ENCODE measurements at places on chromosomes 5 and 9.

- no peak for DNase-seq
Measured at GRCh38 chr5:65197531-65198455, 283.9 kb downstream of the ADAMTS6 start.

GRCh38 chr5:102049517-102049916 is 246.6 kb downstream of the SLCO4C1 start:
- DNase-seq = no peak

GRCh38 chr9:110626101-110626829 is 42.3 kb upstream of the MUSK start:
- no peak for DNase-seq

DNA sequence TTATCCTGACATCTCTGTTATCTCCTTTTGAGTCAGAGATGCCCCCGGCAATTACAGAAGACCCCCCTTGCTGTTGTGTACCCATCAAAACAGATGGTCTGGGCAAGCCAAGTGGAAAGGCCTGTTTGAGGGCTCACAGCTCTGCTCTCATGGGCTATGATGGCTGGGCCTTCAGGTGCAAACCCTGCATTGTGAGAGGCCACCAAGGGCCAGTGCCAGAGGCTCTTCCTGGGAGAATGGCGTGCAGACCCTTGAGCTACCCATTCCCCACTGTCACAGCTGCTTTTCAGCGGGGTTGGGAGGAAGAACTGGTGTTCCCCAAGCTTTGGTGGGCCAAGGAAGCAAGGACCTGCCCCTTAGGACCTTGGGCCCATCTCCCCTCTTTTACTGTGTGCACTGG is 174.7 kb upstream of the PPP1R26 start:
- no peak for DNase-seq

- no peak for DNase-seq
Measured at GRCh38 chr5:142507531-142508372, 178.1 kb downstream of the FGF1 start.

- DNase-seq = no peak
Measured at GRCh38 chr5:10310066-10310779, 2.5 kb upstream of the CMBL start.

DNA sequence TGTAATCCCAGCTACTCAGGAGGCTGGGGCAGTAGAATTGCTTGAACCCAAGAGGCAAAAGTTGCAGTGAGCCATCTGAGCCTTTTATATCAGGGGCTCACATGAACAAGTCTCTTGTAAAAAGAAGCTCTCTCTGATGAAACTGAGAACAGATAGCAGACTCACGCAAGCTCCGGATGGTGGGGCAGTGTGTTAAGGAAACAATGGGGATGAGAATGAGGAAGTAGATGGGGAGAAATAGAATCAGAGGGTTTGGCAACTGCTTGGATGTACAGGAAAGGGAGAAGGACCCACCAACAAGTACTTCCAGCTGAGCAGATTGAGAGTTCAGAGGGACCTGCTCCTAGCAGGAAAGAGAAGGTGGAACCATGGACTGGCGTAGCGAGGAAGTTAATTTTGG is 18.6 kb downstream of the TMEM252 start:
- no peak for DNase-seq

DNA sequence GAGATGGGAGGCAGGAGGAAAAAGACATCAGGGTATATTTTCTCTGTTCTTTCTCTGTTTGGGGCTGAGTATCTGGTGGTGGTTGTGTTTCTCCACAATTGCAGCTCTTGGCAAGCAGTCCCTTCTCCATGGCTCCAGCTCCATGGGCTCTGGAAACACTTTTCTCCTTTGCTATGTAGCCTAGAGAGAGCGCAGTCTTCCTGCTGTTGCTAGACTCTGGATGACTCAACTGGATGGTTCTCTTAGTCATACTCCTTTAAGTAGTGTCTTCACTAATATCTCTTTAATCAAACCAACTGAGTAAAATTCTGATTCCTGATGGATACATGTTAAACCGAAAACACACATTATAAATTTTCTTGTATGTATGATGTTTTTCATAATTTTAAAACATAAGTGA is 3.3 kb upstream of the PLGRKT start:
- no peak for DNase-seq

DNA sequence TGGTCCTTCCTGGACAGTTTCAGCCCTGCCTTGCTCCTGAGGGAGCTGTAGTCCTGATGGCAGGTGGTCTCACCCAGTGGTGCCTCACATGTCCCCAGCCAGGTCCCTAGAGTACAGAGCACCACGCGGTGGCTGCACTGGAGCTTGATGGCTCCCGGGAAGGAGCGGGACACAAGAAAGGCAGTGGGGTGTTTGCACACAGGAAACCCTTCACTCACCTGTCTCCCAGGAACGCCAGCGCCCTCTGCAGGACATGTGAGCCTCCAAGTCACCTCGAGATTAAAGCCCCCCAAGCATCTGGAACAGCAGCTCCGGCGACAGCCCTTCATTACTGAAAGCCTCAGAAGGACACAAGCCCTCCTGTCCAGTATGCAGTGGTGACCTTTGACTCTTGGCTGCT is 19.9 kb upstream of the TMEM250 start:
- no peak for DNase-seq

DNA sequence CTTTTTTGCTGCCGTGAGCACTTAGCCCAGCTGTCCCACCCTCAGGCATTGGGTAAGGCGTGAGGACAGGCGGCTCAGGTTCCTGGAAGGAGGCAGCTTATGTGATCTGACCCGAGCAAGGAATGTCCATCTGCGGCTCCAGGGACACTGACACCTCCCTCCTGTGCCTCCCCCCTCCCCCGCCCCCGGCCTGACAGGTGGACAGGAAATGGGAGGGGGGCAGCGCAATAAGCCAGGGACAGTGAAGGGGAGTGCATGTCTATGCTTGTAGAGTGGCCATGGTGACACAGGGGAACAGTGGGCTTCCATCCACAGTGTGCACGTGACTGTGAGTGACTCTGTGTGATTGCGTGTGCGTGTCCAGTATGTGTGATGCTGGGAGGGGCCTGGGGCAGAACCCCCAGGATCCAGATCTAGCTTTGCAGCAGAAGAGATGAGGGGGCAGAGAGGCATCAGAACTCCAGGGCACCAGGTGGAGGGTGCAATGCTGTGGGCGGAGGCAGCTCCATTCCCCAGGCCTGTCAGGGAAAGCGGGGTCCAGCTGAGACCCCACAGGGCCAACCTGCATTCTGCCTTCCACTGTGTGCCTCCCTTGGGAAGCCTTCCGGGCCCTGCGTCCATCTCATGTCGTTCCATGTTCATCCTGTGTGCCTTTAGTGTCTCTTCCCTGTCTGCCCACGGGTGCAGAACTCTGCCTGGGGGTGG is 30.5 kb downstream of the CNTFR start:
- no peak for DNase-seq

DNA sequence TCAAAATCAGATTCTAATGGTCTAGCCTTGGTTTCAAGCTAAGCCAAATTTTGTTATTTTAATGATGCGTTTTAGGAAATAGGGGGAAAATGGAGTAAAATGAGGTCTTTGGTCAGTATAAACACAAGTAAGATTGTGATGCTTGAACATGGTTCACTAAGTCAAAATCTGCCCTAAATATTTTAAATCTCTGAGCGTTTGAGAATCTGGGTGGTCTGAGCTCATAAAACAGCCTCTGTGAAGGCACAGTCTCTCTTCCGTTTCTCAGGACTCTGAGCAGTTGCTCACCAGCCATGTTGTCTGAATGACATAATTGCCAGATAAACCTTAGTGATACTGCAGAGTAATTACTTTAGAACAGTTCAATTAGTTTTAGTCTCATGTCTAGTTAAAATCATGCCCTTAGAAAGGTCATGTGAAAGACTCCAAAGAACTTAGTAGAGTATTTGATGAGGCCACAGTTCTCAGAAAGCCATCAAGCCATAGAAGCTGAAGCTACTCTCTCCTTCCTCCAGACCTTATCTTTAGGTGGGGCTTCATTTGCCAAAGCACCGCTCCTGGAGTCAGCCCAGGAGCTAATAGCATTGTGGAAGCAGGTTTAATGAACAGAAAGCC is 257.1 kb upstream of the MAP3K1 start:
- no peak for DNase-seq

All from stimulated activated CD8-positive, alpha-beta memory T cell treated with anti-CD3 and anti-CD28 coated beads, Interleukin-7, amount 100 ng/mL, for 1 hour (primary cell).